ENCODE measurements at places on chromosomes 5 and 9. TPM values are rescaled to one million over a fixed set of nuclear protein-coding genes. Genes with fewer than 3 reads are reported as not detected.

SLC36A1 gene
- total RNA-seq = 8.0 TPM

C5orf34 gene
- total RNA-seq = 6.2 TPM

CDO1 gene
- 5.3 TPM for total RNA-seq

SLC45A2 gene
- not detected for total RNA-seq

LCNL1 gene
- not detected for total RNA-seq

NSG2 gene
- total RNA-seq = not detected

FRMD3 gene
- total RNA-seq = 9.6 TPM

LNPEP gene
- 16.9 TPM for total RNA-seq

DNA sequence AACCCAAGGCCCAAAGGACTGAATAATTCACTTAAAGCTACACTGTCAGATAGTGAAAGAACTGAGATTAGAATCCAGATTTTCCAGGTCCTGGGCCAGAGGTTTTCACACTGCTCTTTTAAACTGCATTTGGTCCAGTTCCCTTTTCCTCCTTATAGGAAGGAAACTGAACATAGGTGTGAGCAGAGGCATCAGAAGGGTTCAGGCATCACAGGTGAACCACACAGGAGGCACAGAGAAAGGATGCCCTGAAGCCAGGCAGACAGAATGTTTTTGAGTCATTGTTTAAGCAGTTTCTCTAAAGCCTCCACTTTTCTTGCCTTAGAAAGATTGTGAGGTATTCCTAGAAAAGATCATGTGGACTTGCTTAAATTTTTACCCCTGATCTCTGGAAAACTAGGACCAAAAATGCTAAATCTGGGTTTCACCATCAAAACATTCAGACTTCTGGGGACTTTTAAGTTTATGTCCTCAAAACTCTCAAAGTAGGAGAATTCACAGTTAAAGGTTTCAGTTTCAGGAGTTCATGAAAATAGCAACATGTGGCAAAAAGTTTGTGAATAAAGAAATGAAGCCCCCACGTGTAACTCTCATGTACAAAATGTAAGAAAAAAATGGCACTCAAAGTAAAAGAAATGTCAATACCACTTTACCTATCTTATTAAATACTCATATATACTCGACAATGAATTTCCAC, 386.1 kb downstream of the NTRK2 start:
- H3K4me1 ChIP-seq = no peaks in the 10 kb centered on the region
- H3K27me3 ChIP-seq = no peaks in the 10 kb centered on the region
- no peak for DNase-seq
- no peak overlapping the region for H3K27ac ChIP-seq

- H3K4me1 ChIP-seq = no peaks in the 10 kb centered on the region
- H3K27me3 ChIP-seq = no peaks in the 10 kb centered on the region
- no peaks in the 10 kb centered on the region for H3K36me3 ChIP-seq
- H3K4me3 ChIP-seq = no peak overlapping the region
These were observed 193.7 kb downstream of the RAB3C start for GRCh38 chr5:58776559-58776958.

GRCh38 chr5:58317808-58318207, 142.1 kb downstream of the PLK2 start:
- no peaks in the 10 kb centered on the region for H3K27me3 ChIP-seq
- H3K36me3 ChIP-seq = no peaks in the 10 kb centered on the region
- H3K4me3 ChIP-seq = no peak overlapping the region
- no peaks in the 10 kb centered on the region for H3K4me1 ChIP-seq
- no peak overlapping the region for H3K27ac ChIP-seq
- no peak for DNase-seq

GRCh38 chr9:99628849-99629620, 192.7 kb upstream of the NR4A3 start:
- H3K36me3 ChIP-seq = no peaks in the 10 kb centered on the region
- H3K4me1 ChIP-seq = no peaks in the 10 kb centered on the region
- H3K4me3 ChIP-seq = no peak overlapping the region
- H3K27me3 ChIP-seq = no peaks in the 10 kb centered on the region
- DNase-seq = no peak

- no peak overlapping the region for H3K4me3 ChIP-seq
- H3K27me3 ChIP-seq = peaks cover 1% of the 10 kb centered on the region
- no peaks in the 10 kb centered on the region for H3K4me1 ChIP-seq
- H3K27ac ChIP-seq = no peak overlapping the region
- no peak for DNase-seq
These were observed 68.5 kb downstream of the FOXD1 start for GRCh38 chr5:73380041-73380440.

GRCh38 chr5:644509-644908, 32.4 kb downstream of the CEP72 start:
- H3K27ac ChIP-seq = no peak overlapping the region
- H3K4me1 ChIP-seq = 0 out of 2 replicates have a peak, but pooled peaks cover 10% of the 10 kb centered on the region
- no peaks in the 10 kb centered on the region for H3K27me3 ChIP-seq
- H3K36me3 ChIP-seq = peaks cover 11% of the 10 kb centered on the region
- DNase-seq = no peak

GRCh38 chr9:128818839-128819715, 777 bp downstream of the ENDOG start:
- no peaks in the 10 kb centered on the region for H3K27me3 ChIP-seq
- peaks cover 29% of the 10 kb centered on the region for H3K4me1 ChIP-seq
- peak overlapping the region; percentile 80 for H3K4me3 ChIP-seq
- no peak for DNase-seq

DNA sequence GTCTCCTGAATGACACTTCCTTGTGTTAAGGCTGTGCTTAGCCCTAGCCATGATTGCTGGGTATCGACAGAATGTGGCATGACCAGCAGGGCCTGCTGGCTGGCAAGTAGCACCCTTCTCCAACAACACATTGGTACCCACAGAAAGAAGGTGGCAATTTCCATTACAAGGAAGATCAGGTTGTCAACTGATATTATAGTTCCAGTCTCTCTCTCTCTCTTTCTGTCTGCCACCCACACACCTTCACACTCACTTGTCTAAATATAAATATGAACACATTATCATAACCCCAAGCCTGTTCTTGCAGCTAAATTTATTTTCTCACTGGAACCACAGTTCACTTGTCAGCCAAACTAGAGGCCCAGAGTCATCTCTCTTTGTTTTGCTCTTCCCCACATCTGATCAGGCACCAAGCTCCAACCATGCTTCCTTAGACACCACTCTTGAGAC, 408.1 kb upstream of the PIK3R1 start:
- no peak overlapping the region for H3K4me3 ChIP-seq
- no peak for DNase-seq
- H3K27ac ChIP-seq = no peak overlapping the region
- H3K4me1 ChIP-seq = no peaks in the 10 kb centered on the region
- H3K36me3 ChIP-seq = no peaks in the 10 kb centered on the region
- no peaks in the 10 kb centered on the region for H3K27me3 ChIP-seq

DNA sequence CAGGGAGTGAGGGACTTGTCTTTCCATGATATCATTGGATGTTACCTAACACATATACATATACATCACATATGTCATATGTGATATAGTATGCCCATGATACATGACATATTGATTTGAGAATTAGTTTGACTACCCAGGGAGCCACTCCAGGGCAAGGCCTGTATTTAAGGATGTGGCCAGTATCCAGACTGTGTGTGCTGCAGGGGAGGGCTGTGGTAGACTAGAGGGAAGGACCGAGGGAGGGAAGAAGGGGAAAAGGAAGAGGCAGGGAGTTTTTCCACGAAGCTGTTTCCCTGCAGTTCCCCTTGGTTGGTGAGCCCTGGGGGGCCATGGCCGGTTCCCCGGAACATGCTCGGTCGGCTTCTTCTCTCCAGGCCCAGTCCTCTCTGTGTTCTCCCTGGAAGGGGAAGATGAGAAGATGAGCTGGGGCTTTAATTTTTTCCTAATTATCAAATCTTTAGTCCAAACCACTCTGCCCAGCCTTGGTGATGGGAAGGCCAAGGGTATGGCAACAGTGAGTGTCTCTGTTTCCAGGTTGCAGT, 48.7 kb downstream of the NSUN2 start:
- peaks cover 5% of the 10 kb centered on the region for H3K27me3 ChIP-seq
- no peak overlapping the region for H3K27ac ChIP-seq
- H3K4me1 ChIP-seq = no peaks in the 10 kb centered on the region
- no peaks in the 10 kb centered on the region for H3K36me3 ChIP-seq

GRCh38 chr9:92895812-92896436, 18.1 kb upstream of the ZNF484 start:
- H3K4me3 ChIP-seq = no peak overlapping the region
- H3K4me1 ChIP-seq = peaks cover 12% of the 10 kb centered on the region
- H3K36me3 ChIP-seq = no peaks in the 10 kb centered on the region
- DNase-seq = no peak
- no peak overlapping the region for H3K27ac ChIP-seq

DNA sequence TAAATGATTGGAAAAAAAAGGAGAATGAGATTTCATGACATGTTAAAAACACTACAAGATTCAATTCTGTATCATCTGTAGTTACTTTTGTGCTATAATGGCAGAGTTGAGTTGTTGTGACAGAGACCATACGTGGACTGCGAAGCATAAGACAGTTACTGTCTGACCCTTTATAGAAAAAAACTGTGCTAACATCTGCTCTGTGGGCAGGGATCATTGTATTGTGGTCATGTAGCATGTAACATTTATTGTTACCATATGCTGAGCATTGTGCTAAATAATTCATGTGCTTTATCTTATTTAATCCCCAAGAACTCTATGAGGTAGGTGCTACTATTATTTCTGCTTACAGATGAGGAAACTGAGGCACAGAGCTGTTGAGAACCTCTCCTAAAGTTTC, 147.3 kb upstream of the HMHB1 start:
- no peak overlapping the region for H3K4me3 ChIP-seq
- H3K4me1 ChIP-seq = peaks cover 28% of the 10 kb centered on the region
- no peaks in the 10 kb centered on the region for H3K36me3 ChIP-seq
- no peaks in the 10 kb centered on the region for H3K27me3 ChIP-seq
- DNase-seq = no peak

DNA sequence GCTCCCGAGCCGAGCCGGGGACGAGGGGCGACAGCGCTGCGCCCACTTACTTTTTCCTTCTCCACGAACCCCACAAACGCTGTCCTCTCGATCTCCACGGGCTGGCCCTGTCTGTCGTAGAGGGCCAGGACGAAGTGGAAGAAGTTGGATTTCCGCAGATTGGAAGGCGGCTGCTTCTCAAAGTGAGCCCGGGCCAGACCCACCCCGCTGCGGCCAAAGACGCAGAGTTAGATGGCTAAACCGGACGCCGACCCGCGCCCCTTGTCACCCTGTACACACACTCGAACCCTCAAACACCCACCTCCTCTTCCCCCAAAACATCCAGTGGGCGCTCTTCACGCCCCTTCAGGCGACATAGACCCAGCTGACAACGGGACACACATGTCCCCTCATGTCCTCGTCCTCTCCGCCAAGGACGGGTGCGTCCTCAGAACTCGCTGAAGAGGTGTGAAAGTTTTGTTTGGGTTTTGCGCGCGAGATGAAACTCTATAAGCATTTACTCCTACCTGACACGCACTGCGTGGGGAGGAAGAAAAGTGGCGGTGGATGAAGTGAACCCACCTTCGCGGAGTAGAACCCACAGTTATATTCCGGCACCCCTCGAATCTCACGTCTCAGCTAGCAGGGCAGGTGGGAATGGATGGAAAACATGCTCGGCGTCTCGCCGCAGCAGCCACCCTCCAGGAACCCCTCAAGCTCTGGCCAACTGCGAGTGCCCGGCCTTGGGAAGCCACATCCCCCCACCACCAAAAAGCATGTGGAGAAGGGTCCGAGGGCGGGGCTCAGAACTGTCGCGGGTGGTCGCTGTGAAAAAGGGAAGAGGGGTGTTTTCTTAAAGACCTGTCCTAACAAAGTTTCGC, 2.6 kb downstream of the EBF1 start:
- H3K36me3 ChIP-seq = no peaks in the 10 kb centered on the region
- H3K27ac ChIP-seq = no peak overlapping the region
- no peak for DNase-seq
- H3K4me3 ChIP-seq = no peak overlapping the region
- H3K4me1 ChIP-seq = no peaks in the 10 kb centered on the region
- H3K27me3 ChIP-seq = peaks cover 38% of the 10 kb centered on the region

DNA sequence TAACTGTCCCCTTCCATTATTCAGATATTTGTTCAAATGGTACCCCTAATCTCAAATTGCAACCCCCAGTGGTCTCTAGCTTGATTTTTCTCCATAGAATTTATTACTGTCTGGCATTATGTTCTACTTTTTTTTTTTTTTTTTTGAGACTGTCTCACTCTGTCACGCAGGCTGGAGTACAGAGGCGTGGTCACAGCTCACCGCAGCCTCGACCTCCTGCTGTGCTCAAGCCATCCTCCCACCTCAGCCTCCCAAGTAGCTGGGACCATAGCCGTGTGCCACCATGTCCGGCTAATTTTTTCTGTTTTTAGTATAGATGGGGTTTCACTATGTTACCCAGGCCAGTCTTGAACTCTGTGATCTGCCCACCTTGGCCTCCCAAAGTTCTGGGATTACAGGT, 2.0 kb upstream of the REEP5 start:
- H3K4me1 ChIP-seq = peaks cover 32% of the 10 kb centered on the region
- no peak for DNase-seq
- no peaks in the 10 kb centered on the region for H3K27me3 ChIP-seq
- no peaks in the 10 kb centered on the region for H3K36me3 ChIP-seq
- H3K4me3 ChIP-seq = no peak overlapping the region

- H3K4me1 ChIP-seq = no peaks in the 10 kb centered on the region
- H3K27me3 ChIP-seq = no peaks in the 10 kb centered on the region
- H3K4me3 ChIP-seq = no peak overlapping the region
- H3K27ac ChIP-seq = no peak overlapping the region
These were observed 71.3 kb downstream of the LIX1 start for GRCh38 chr5:97071101-97071500.

DNA sequence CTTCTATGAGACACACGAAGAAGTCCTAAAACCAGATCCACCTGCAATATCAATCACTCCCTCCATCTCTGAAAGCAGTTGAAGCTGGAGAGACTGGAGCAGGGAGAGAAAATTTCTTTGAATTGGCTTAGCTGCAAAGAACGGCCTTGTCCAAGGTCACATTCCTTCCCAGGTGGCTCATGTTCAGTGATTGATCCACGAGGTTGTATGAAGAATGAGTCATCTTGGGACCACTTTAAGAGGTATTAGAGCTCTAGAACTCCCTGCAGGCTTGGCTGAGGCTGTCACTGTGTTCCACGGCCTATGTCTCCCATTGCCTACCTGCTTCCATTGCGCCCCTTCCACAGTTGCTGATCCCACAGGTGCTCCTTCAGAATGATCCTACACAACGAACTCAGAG, 68.2 kb downstream of the HMHB1 start:
- H3K4me3 ChIP-seq = no peak overlapping the region
- no peaks in the 10 kb centered on the region for H3K36me3 ChIP-seq

DNA sequence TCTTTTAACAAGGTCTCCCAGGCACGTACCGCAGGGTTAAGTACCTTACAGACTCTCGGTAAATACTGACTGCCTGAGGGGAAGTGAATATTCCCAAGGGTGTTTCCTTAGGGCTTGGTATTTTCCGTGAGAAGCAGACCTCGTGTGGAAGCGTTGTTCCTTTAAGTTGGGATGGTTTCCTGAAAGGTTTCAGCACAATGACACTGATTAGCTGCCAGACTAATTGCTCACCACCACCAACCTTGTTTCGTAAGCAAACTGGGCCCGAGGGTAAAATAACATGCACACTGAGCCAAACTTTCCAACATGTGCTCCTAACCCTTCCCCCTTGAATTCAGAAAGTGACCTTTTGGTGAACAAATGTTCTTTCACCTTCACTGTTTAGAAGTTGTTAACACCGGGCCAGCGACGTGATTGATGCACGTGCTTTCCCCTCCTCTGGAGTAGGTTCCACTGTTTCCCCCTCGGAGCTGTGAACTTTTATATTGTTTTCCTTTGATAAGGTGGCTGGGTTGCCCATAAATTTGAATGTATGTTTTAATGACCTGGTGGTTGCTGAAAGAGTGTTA, 128.1 kb upstream of the RPS23 start:
- H3K27me3 ChIP-seq = no peaks in the 10 kb centered on the region
- peaks cover 29% of the 10 kb centered on the region for H3K4me1 ChIP-seq
- H3K36me3 ChIP-seq = no peaks in the 10 kb centered on the region
- H3K4me3 ChIP-seq = no peak overlapping the region
- no peak for DNase-seq
- H3K27ac ChIP-seq = no peak overlapping the region

GRCh38 chr5:115831163-115831768, 10.1 kb downstream of the ATG12 start:
- peak; percentile 57 for DNase-seq
- H3K4me1 ChIP-seq = peaks cover 24% of the 10 kb centered on the region
- no peak overlapping the region for H3K4me3 ChIP-seq
- no peaks in the 10 kb centered on the region for H3K27me3 ChIP-seq
